ENCODE measurements at places on chromosomes 16 and 17.

DNA sequence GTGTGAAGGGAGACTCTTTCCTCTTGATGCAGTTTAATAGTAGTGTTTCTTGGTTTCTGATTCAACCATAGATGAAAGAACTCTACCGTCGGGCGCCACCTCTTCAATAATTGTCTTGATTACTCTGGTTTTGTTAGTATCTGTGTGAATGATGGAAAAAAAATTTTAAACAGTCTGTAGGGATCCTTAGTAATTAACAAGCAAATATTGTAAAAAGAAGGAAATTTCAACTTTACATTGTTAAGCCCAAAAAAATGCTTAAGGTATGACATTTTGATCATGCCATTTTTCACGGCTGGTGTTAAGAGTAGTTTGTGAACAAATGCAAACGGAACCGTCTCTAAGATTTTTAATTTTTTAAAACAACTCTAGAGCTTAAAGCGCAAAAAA, 4.1 kb downstream of the KRT10 start:
- DNase-seq, result no peak

DNA sequence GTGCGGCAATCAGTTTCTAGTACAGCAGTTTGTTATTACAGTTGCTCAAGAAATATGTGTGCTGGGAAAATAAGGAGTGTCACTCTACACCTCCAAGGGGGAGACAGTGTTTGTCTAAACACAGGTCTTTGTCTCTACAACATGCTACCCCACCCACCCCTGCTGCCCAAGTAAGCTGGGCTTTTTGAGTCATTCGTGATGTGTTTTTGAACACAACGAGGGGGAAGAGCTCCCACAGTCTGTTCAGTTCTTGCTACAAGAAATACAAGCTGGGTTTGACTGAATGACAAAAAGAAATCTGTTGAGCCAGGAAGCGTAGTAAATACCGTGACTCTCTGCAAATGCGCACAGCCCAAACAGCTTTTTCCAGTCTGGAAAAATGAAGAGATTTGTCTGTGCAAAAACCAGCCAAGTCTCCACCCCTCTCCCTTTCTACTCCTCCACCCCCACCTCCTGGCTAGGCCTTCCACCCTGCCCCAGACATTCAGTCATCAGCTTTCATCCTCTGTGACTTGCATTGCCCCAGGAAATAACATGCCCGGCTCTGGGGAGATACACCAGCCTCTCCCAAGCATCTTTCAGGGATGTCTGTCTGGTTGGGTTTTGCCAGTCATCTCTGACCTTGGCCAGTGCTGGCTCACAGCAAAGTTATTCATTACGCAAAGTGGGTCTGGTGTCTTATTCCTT, 25.7 kb downstream of the CHD9 start:
- DNase-seq, result no peak

GRCh38 chr16:66539623-66540469, 10.1 kb downstream of the TK2 start:
- DNase-seq, result no peak

DNA sequence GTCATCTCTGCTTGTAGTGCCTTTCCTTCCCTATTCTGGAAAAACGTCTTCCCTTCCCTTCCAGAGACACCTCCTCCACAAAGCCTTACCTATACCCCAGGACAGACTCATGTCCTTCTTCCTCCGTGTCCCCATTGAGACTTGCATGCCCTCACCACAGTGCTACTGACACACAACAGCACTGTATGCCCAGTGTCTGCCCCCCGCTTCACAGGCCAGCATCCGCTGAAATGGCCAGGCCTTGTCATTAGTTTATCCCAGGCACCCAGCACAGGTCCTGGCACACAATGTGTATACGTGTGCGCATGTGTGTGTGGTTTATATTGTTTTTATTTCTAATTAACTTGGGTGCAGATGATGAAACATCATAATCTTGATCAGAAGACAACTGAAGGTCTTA, 130.1 kb upstream of the CCL2 start:
- DNase-seq, result no peak

- no peak for DNase-seq
Measured at GRCh38 chr16:51072591-51072990, 78.5 kb downstream of the SALL1 start.

GRCh38 chr16:19859603-19860002, 25.0 kb downstream of the GPRC5B start:
- DNase-seq, result no peak

DNA sequence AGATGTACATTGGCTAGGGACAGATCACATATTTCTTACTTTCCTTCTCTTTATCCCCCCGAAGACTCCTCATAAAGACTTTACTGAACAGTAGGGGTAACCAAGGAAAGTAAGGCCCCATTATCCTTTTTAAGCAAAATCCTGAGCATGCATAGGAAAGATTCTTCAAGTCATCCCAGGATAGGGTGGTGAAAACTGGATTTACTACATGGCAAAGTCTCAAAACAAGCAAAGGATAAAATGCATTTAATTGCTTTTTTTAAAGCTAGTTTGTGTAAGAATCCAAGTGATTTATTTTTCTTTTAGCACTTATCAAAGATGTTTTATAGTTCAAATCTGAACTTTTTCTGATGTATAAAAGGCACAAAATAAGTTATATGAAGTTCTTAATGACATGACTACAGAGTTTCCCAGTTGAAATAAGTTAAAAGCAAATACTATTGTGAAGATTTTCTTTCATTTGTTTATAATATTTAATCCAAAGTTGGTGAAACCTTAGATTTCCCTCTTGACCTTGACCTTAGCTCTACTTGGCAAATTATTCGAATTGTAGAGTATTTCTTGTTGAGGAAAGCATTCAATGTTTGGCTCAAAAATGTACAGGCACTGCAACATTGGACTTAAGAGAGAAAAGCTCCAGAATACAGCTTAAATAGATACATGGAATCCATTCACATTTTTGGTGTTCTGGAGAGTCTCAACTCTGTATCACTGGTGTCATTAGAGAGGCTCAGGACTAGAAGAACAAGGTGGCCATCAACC, 104.3 kb downstream of the ABCA8 start:
- DNase-seq, result no peak

GRCh38 chr17:50352693-50353599, 7.0 kb downstream of the XYLT2 start:
- no peak for DNase-seq

GRCh38 chr16:73237601-73238000, 189.7 kb upstream of the ZFHX3 start:
- DNase-seq, result no peak
